NCI-H2081 treated with DMSO at 0.1 percent for 48 hours (cell line): ENCODE measurements at places on chromosomes 4 and X.

GRCh38 chr4:100117750-100118149, 72.5 kb downstream of the DDIT4L start:
- no peak for DNase-seq

- no peak for DNase-seq
Observed at GRCh38 chr4:95540227-95540626, 8.5 kb downstream of the UNC5C start.

DNA sequence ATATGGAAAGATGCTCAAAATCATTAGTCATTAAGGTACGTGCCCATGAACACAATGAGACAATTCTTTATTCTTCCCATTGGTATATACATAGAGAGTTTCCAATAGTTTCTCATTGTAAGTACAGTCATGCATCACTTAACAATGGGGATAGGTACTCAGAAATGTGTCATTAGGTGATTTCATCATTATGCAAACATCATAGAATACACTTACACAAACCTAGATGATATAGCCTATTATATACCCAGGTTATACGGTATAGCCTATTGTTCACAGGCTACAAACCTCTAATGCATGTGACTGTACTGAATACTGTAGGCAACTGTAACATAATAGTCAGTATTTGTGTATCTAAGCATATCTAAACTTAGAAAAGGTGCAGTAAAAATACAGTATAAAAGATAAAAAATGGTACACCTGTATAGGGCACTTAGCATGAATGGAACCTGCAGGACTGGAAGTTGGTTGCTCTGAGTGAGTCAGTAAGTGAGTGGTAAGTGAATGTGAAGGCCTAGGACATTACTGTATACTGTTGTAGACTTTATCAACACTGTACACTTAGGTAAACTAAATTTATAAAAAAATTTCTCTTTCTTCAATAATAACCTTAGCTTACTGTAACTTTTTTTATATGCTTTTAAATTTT, 49.6 kb downstream of the KLHL13 start:
- DNase-seq = peak; percentile 49

DNA sequence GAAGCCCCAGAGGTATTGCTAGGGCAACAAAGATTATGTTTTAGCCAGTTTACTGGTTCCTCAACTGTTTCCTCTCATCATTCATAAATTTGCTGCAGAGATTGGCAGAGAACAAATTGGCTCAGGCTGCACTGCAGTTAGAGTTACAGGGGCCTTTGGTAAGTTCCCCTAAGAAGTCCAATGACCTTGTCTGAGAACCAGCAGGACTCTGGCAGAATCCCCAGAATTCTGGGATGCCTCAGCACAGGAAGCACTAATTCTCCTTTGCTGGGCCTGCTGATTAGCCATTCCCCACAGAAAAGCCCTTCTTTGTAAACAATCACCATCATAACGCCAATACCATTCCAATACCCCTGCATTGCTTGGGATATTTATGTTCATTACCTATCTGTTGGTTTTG, 151.3 kb downstream of the USP46 start:
- DNase-seq = no peak

DNA sequence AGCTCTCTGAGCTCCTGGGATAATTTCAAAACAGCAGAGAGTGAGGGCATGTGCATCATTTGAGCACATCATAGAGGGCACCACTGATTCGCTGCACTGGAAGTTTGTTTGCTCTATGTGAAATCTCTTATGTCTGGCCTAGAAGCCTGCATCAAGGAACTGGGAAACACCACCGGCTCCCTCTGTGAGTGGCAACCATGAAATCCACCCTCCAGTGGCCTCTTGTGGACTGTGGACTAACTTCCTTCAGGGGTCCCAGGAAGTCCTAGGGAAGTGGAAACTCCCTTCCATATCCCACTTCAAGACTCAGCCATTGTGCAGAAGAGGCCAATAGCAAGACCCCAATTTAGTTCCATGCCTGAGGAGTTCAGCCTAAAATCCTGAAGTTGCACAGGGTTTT, 48.0 kb upstream of the IGFBP7 start:
- no peak for DNase-seq

DNA sequence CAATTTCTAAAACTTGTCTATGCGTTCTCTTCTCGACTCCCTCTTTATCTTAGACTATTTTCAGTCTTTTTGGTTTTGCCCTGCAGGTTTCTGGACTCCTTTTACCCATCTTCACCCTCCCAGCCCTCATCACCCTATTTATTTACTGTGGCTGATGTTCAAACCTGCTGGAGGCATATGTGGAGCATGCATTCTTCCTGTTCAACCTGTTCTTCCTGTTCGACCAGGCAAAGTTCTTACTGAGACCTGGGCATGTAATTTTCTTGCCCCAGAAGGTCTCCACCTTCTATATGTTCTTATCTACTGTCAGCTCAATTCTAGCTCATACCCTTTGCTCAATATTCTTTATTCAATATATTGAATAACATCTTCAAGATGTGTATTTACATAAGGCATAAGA, 69.4 kb upstream of the AGA start:
- no peak for DNase-seq

- no peak for DNase-seq
Observed at GRCh38 chr4:145709843-145710242, 29.9 kb downstream of the C4orf51 start.

DNA sequence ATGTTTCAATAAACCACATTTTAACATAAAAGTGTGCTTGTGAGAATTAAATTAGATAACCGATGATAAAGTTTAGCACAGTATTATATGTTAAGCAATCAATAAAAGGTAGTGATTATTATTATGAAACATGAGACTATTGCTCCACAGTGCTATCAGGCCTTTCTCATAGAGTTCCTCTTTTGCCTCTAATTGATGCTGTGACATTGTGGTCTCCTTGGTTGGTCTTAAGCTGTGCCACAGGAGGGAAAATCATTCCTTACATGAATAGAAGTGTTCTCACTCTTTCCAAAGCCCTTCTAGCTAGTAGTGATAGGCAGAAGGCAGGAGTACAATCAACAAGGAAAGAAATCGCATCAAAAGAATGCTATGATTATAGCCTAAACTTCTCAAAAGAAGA, 9.2 kb upstream of the PDHA2 start:
- no peak for DNase-seq

DNA sequence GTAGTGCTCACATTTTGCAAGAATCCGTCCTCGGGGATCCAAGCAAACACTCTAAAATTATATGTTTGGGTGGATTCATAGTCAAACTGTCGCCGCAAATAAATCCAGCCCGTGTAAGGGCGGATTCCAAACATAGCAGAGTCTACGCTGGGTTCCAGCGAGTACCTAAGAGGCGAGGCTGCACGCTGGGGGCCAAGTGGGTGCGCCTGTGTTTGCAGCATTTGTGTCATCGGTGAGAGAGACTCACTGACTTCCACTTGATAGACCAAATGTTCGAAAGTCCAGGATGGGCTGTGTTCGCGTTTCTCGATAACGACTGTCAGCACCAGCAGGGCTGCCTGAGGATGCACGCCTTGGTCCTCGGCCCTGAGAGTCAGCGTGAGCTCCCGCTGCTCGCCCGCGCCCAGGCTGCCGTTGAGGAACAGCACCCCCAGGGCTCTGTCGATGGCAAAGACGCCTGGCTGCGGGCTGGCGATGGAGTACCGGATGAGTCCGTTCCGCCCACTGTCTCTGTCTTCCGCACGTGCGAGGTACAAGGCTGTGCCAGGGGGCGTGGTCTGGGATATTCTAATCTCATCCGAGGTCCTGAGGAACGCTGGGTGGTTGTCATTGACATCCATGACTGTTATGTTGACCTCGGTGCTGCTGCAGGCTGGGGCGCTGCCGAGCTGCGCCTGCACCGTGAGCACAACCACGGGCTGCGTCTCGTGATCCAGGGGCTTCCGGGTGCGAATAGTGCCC, 158.7 kb downstream of the DCHS2 start:
- no peak for DNase-seq

DNA sequence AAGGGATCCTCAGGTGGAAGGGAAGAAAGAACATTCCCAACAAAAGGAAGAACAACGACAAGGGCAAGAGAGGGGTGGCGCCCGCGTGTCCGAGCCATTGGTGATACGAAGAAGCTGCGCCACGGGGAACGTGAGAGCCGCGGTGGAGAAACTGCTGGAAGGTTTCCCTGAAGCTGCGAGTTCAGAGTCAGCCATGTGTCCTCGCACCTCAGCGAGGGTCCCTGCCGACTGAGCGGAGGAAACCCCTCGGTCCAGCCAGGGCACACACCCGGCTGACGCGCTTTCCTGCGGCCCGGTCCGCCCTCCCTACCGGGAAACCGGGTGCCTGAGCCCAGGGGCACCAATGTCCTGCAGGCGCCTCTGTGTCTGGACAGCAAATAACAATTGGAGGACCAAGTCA, 18.0 kb downstream of the IRF2 start:
- DNase-seq = no peak

- no peak for DNase-seq
Observed at GRCh38 chr4:135277980-135278315, 1076.4 kb upstream of the PABPC4L start.

- DNase-seq = no peak
Observed at GRCh38 chr4:87589531-87589930, 18.8 kb upstream of the DSPP start.

GRCh38 chrX:145729635-145730034, 88.0 kb upstream of the SLITRK2 start:
- DNase-seq = no peak

DNA sequence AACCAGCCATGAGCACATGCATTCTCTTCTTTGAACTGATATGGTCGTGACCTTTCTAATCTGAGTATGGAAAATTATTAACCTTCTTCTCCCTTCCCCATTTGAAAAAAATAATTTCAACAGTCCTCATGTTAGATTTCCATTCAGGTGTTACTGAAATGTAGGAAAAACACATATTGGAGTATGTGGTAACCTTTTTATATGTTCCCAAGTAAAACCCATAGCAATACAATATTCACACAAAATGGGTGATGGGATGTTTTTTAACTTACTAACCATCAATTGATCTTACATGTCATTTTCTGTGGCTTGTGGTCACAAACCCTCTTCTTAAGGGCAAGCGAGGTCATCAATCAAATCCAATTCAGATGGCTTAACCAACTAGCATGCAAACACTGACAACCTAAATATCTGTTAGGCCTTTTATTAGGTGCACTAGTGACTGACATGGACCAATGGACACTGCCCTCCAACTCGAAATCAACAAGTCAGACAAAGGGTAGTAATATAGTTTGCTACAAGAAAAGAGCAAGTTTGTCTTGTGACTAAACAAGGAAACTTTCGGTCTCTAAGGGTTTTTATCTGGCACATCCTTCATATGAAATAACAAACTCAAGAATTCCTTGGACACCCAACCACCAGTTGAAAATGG, 74.3 kb downstream of the CAMK2D start:
- no peak for DNase-seq

GRCh38 chr4:165060938-165061337, 7.3 kb downstream of the TRIM75 start:
- DNase-seq = no peak

DNA sequence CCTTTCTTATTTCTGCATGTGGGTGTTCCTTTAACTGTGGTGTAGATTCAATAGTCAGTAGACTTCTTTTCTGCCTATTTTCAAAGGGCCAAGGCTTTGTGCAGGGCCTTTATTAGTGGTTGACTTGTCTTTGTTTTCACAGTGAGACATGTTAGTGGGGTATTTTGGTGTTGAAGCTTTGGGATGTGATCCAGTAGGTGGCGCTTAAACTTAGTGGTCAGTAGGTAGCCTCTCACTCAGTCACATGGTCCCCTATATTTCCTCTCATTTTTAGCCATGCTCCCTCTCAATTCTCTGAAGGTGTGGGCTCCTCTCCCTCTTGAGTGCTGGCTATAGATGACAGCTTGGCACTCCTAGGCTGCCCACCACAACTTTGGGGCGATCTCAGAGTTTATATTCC, 23.4 kb upstream of the SLC10A7 start:
- DNase-seq = no peak

GRCh38 chr4:57094832-57095223, 15.4 kb downstream of the IGFBP7 start:
- DNase-seq = no peak

DNA sequence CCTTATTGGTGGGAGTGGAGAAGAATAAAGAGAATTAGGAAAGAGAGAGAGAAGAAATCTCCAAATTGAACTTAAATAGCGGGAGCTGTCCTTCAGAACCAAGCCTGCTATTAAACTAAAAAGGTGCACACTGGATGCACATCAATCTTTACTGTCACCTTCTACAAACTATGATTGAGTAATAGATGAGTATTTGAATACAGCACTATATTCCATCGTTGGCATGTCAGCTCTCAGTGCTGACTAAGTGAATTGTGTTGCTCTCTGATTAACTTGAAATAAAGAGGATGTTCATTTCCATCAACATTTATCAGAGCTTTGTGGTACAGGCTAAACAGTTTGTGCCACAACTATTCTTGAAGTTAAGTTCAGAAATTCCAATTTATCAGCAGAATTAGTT, 143.7 kb upstream of the PABPC4L start:
- no peak for DNase-seq

GRCh38 chr4:185634066-185634652, 98.9 kb upstream of the PDLIM3 start:
- no peak for DNase-seq

DNA sequence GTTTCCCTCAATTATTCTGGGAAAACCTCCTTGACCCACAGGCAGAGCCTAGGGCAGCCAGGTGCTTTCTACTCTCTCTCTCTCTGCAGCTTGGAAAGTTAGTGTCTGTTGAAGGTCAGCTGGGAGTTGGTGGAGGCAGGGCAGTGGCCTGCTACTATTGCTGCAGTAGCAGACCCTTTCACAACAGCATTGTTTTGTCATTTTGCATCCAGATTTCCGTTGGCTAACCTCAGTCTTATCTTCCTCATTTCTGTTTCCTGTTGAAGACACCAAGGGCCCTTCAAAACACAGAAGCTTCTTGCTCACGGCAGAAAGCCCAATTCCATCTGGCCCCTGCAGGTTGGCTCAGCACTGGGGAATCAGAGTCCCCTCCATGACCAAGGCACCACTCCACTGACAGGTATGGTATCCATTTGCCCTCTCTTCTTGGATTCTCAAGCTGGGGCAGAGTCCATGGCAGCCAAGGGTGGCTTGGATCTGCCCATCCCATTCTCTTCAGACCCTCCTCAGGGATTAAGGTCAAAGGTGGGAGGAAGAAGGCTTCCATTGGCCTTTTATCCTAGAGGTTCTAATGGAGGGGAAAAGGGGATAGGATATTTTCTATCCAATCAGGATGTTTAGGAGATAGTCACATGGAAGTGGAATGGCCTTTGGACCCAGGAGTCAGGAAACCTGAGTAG, 24.6 kb downstream of the VSIG4 start:
- no peak for DNase-seq

DNA sequence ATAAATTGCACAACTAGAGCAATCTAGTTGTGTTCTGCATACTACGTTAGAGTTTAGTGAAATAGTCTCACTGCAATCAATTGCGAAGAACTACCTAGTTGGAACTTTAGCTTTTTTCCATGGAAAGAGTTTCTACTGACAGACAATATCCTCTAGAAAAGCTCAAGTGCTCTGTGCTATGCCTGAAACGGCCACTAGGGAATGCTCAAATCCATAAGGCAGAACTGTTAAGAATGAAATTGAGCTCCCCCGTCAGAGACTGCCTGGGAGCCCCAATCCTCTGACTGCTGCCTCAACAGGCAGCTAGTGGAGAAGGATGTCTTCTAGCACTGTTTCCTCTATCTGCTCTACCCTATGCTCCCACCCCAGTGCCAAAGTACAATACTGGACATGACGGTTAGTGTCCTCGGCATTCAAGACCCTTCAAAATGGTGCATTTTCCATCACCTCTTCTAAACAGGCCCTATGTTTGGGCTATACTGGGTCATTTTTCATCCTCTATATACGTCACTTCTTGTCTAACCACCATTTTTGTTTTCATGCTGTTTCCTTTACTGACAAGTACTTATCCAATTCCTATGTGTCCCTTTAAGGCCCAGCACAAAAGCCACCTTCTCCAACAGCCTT, 35.3 kb downstream of the FRMD7 start:
- DNase-seq = peak; percentile 38

- DNase-seq = no peak
Observed at GRCh38 chr4:25427871-25428270, 50.8 kb downstream of the ANAPC4 start.
